ENCODE measurements at places on chromosomes 11 and 22.

- DNase-seq = no peak
Measured at GRCh38 chr11:15989685-15990084, 366.7 kb downstream of the SOX6 start.

- no peak for DNase-seq
Measured at GRCh38 chr22:37546437-37547250, 13.6 kb upstream of the CDC42EP1 start.

DNA sequence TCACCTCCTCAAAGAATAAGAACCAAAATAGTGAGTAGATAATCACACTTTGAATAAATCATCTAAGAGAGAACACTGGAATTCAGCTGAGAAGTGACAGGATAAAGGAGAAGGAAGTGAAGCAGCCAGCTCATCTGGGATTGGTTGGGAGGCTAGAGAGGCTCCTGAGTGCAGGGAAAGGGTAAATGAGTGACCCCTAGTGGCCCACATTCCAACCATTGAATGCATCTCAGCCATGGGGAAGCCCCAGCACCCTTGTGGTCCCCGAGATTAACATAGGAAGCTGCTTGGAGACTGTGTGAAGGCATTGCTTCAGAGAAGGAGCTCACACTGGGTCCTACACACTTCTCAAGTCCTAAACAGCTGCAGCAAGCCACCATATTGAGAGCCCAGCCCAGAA lies 82.3 kb downstream of the JRKL start:
- DNase-seq = no peak

DNA sequence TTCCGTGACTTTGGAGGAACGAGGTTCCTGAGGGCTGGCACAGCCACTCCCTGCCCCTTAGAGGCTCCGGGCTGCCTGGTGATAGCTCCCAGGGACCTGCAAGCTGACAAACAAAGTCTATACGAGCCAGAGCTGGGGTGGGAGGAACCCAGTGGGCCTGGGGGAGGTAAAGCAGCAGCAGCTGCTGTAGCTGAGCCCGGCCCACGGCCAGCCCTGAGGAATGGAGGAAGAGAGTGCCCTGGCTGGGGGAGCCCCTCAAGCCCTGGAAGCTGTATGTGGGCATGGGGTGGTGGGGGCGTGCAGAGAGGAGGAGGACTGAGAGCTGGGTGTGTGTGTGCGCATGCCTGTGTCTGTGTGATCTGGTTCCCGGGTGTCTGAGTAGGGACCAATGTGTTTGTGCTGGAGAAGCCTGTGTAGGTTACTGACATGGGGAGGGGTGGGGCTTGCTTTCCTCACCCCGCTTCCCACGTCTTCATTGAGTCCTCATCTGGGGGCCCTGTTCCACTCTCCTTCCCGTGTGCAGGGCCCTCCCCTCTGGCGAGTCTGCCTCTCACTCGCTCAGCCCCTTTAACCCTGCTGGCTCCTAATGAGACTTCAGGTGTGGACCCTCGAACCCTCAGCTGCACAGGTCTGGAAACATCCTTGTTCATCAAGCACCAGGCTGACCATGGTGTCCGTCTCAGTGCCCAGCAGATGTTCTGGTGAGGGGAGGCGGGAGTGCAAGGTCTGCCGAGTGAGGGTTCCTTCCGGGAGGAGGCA lies 10.8 kb downstream of the ST3GAL4 start:
- no peak for DNase-seq

DNA sequence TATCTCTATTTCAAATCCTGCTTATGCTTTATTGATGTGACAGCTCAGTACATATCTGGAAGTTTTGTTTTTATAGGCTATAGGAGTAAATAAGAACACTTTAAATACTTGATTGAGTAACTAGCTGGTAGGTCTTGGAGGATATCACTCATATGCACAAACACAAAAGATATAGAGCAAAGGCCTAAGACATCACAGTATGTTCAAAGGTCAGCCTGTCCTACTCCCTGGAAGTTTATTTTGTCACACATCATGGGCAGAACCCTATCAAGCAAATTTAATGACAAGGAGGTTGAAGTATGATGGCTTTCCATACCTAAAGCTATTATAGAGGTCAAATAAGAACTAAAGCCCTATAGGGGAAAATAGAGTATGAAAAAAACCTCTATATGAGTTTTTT lies 70.0 kb upstream of the MS4A8 start:
- DNase-seq = no peak

DNA sequence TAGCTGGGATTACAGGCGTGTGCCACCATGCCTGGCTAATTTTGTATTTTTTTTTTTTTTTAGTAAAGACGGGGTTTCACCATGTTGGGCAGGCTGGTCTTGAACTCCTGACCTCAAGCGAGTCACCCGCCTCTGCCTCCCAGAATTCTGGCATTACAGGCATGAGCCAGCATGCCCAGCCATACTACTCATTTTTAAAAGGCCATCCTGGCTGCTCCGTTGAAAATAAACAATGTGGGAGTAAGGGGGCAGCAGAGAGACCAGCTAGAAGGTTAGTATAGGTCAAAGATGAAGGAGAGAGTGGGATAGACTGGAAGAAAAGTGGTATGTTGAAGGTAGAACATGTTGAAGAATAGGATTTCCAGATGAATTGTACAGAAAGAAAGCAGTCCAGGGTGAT lies 17.6 kb upstream of the LIN7C start:
- no peak for DNase-seq

DNA sequence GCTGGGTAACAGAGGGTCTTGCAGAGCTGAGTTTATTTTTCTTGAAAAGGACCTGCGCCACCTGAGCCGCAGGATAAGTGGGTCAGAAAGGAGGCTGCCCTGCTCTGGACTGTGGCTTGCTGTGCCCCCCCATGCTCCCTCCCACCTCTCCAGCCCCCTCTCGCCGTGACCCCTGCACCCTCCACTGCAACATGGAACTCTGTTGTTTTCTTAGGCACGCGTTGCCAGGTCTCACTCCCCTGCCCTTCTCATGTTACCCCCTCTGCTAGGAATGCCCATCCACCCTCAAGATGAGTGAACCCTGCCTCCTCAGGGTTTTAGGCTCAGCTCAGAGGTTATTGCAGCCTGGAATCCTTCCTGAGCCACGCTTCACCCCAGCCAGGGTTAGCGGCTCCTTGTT lies 10.8 kb downstream of the ETS1 start:
- no peak for DNase-seq

GRCh38 chr22:36022162-36022561 lies 6.5 kb downstream of the RBFOX2 start:
- DNase-seq = no peak

- no peak for DNase-seq
Measured at GRCh38 chr22:21975273-21975672, 7.3 kb downstream of the TOP3B start.

DNA sequence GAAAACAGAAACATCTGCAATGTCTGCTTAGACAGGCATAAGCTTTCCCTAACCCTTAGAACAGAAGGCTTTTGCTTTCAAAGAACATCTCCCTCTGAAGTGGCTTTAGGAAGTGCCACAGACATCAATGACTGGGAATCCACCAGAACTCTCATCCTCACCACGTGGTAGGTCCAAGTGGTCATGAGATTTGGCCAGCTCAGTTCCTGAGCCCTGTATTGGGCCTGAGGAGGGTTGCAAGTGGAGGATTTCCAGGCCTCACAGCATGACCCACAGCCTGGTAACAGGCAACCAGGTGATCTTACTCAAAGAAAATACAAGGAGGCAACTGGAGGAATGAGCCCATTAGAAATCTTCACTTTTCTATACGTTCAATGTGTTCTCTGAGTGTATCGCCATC lies 1.6 kb downstream of the CASP1 start:
- no peak for DNase-seq

DNA sequence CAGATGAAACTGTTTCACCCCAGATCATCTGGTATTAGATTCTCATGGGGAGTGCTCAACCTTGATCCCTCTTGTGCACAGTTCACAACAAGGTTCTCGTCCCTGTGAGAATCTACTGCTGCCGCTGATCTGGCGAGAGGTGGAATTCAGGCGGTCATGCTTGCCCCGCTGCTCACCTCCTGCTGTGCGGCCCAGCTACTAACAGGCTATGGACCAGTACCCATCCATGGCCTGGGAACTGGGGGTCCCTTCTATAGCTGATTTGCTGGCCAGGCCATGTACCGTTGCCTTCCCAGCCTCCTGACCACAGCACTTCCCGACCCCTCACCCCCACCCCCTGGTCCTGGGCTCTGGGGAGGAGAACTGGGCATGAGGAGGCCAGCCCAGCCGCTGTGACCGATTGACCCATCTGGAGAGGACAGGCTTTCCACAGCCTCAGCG lies 2.6 kb downstream of the PHLDA2 start:
- DNase-seq = no peak

DNA sequence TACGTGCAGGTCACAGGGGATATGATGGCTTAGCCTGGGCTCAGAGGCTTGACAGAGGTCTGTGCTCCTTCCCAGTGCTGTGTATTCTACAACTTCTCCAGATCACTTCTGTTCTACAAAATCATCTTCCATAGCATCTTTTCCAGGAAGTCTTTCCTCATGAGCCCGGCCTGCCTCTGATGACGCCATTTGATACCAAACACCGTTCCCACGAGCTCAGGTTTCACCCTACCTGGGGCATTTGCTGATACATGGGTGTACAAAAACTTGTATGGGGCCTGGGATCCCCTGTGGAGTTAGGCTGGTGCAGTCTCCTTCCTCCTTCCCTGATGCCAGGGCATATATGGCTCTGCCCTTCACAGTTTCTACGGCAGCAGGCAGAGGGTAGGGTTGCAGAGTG lies 78.7 kb downstream of the NECTIN1 start:
- DNase-seq = no peak

GRCh38 chr11:26134481-26135355 lies 197.2 kb upstream of the ANO3 start:
- no peak for DNase-seq

- no peak for DNase-seq
Measured at GRCh38 chr22:35345808-35346505, 34.9 kb upstream of the HMOX1 start.

DNA sequence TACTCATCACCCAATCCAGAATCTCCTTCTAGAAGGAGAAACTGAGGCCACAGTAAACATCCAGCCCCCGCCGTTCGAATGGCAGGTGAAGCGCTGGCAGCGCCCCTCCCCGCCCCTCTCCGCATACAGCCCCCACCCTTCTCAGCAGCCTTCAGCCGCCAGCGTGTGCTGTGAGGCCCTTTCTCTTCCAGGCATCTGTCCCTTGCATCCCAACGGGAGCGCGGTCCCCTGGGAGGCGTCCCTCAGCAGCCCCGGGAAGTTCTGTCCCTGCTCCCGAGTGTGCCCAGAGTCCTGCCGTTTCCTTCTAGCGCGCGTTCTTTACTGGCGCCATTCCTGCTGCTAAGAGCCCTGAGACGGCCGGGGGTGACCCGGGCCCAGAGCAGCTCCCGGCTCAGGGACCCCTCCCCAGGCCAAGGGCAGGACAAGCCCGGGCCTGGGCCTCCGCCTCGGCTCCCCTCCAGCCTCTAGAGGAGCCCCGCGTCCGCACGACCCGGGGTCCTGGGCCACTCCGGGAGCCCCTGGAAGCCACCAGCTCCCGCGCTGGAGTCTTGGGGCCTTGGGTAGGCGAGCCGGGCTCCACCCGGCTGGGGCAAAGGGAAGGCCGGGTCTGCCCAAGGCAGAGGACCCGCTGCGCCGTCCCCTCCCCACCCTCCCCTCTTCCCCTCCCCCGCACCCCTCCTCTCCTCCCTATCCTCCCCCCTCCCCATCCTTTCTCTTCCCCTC lies 450.4 kb downstream of the OPCML start:
- no peak for DNase-seq

DNA sequence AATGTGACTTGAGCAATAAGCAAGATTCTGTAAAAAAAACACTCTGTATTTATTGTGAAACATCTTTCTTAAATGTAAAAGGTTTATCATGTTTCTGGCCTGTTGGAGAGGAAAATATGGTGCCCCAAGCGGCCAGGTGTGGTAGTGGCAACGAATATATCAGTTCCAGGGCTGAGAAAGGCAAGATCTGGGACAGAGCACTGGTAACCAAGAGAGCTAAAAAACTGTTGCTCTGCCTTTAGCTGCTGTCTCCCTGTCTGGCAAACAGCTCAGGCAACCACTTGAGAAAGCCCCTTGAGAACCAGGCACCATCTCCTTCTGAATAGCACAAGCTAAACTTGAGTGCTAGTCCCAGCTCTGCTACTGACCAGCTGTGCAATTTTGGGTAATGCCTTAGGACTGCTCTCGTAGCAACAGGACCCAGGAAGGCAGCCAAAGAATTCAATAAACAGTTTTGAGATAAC lies 129.9 kb downstream of the KCNC1 start:
- DNase-seq = no peak

DNA sequence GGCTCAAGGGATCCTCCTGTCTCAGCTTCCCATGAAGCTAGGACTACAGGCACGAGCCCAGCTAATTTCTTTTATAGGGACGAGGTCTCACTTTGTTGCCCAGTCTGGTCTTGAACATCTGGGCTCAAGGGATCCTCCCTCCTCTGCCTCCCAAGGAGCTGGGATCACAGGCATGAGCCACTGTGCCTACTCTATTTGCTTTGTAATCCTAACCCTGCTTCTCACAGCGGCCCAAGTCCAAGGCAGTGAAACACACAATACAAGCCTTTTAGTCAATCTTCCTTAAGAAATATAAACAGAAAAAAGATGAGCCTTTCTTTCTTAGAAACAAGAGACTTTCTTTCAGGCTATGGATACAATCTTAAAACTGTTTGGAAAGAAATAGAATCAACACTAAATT lies 115.2 kb upstream of the SORL1-AS1 start:
- DNase-seq = no peak

DNA sequence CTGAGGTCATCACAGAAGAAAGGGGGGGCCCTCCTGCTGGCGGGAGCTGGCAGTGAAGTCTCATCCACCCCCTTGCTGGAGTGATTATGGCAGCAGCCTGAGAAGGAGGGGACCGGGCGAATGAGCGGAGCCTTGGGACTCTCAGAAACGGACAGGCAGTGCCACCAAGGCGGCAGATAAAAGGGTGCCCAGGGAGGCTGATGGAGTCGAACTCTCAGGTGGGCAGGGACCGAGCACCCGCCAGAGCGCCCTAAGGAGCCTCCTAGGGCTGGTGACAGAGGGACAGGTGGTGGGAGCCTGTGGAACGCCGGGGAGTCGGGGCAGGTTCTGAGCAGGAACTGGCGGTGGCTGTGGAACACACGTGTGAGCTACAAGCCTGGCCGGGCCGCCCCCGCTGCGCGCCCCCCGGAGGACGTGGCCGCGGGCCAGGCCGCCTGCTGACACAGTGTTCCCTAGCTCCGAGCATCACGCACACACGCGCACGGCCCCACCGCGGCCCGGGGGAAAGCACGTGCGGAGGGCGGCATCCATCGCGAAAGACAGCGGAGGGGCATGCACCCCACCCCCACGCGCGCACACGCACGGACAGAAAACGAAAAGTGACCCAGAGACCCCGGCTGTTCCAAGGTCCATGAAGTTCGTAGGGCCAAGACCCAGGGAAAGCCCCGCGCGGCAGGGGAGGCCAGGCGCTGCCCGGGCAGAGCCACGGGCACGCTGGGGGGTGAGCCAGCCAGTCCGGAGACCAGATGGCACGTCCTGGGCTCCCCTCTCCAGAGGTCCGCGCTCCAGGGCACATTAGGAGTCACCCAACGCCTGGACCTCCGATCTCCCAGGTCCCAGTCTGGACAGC lies 1.0 kb downstream of the VWCE start:
- peak; percentile 21 for DNase-seq

DNA sequence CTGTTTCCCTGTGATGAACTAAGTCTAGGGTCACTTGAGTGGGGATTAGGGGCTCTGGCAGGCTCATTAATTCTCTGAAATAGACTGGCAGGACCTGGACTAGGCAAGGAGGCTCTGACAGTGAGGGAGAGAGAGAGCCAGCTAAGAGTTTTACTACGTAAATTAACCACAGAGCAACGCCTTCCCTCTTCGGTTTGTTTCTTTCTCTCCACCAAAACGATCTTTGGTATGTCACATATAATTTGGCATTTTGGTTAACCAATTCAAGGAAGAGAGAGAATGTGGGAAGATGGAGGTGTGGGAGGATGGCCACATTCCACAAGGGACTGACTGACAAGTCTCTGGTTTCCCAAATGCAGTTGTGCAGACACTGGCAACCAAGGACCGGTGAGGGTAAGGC lies 27.9 kb downstream of the ATG16L2 start:
- DNase-seq = no peak
